Left kidney (tissue), 8 donors: ENCODE measurements at places on chromosomes 11 and 22. TPM values are rescaled to one million over a fixed set of nuclear protein-coding genes. Genes with fewer than 3 reads are reported as not detected.

The SYCE3 gene
- polyA plus RNA-seq, result not detected

GRCh38 chr11:15101072-15101709 is 13.5 kb upstream of the INSC start:
- DNase-seq, result peak; percentile 57

The CDC42EP1 gene
- 30.8 TPM for polyA plus RNA-seq

DNA sequence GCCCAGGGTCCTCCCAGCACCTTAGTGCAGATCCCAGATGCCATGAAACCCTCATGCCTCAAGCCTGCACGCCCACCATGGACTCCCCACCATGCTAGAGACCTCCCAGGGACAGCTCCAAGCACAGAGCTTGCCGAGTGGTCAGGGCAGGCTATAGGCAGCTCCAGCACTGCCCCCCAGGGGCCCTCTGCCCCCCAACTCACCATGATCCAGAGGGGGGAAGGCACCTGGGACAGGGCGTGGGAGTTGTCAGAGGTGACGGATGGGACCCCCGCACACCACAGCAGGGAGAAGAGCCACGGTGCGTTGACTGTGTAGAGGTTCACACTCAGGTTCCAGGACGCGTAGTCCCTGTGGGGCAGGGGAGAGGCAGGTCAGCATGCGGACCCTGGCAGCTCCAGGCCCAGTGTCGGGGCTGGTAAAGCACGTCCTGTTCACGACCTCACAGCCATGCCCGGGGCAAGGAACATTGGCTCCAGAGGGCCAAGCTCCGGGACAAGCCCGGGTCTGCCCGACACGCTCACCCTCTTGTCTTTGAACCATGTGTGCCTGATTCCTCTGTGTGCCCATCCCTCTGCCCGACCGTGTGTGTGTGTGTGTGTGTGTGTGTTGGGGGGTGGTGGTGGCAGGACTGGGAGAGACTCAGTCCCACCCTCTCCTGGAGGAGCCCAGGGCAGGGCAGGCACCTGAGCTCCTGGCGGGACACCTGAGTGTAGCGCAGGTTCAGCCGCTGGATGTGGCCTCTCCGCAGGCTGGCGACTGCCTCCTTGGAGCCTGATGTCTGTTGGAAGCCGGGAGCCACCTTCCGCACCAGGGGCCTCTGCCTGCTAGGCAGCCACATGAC is 8.2 kb upstream of the KLHL35 start:
- DNase-seq, result no peak

GRCh38 chr11:62546929-62547625 is 471 bp upstream of the AHNAK start:
- DNase-seq, result no peak

DNA sequence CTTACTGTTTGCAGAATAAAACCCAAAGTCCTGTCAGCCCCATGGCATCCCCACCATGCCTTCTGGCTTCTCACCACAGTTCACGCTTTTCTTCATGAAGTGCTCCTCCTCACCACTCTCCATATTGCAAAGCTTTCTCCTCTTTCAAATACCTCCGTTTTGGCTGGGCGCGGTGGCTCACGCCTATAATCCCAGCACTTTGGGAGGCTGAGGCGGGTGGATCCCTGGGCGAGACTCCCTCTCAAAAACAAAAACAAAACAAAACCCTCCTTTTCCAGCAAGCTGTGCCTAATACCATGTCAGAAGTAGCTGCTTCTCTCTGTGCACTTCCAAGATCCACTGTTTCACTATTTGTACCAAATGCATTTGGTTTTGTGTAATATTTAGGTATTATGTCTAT is 6.7 kb downstream of the BACE1 start:
- no peak for DNase-seq

DNA sequence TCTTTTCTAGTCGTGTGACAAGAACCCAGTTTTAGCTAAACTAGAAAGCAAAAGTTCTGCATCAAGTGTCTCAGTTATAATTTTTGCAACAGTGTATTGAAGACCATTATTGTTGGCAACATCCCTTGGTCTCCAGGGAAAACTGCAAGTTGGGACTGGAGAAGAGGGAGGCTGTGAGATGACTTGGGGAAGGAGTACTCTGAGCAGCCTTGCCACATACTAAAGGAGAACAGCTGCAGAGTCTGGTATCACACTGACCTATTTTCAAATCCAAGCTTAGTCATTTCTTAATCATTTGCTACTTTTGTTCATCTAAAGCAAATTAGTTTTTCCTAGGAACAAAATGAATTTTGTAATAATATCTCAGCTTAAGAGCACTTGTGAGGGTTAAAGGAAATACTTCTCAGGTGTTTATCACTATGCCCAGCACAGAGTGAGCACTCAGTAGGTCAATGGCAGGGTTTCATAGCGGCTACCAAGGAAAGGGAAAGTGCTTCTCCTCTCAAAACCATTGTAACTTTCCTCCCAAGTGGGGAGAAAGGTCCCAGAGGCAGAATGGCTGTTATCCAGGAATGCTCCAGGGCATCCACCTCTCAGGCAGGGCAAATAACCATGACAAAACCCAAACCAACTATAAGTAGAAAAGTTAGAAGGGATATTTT is 247.1 kb downstream of the C11orf87 start:
- DNase-seq, result no peak

The CNGA4 gene
- 1.1 TPM for polyA plus RNA-seq
